Stimulated activated CD4-positive, alpha-beta T cell treated with anti-CD3 and anti-CD28 coated beads, Interleukin-1b, Interleukin-23, amount 100 ng/mL, for 1 hour (primary cell): ENCODE measurements at places on chromosomes 2 and 18.

DNA sequence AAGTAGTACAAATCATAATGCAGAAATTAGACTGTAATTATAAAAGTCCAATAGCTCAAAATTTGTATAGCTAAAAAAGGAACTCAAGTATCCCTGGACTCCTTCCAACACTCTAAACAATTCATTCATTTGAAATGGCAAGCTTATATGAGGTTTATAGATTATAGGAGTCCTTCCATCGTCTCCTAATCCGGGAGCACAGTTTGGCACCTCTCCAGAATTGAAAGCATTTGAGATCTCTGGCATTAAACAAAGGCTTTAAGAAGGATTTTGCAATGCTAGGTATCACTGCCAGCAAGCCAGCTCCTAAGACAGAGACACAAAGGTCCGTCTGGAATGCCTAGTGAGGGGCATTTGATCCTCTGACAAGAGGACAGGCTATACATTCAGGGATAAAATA lies 90.9 kb downstream of the ACVR1 start:
- no peak for DNase-seq

DNA sequence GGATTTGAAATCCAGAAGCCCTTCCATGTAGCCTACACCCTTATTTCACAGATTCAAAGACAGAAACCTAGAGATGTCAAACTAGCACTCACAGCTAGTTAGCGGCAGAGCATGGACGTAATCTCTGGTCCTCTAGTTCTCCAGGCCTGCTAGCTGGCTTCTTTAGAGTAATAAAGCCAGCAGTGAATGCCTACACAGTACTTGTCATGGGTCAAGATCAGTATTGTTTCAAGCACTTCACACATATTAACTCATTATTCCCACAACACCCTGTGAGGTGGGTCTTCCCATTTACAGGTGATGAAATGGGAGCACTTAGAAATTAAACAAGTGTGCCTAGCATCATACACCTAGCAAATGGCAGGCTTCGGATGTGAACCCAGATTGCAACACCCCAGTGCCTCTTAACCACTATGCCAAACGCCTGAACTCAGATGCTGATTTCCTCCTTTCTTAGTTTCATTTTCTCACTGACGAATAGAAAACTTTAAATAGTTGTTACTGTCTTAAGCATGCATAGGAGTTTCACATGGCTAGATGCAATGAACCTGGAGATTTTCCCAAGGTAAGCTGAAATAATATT lies 14.5 kb upstream of the ZBTB14 start:
- DNase-seq = no peak

DNA sequence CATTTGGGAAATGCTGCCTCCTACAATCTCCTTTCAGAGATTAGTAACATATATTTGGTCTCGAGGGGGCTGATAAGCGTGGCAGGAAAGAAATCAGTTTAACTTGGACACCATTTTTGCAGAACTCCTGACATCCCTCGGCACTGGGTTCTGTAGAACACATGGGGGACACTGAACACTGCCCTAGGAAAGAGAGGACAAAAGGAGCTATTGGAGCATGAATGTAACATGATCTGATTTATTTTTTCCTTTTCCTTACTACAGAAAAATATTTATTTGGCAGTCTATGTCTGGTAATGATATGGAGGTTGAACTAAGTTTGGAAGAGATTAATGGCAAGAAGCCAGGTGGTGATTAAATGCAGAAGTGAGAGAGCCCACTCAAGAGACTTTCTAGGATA lies 153.8 kb downstream of the AFF3 start:
- DNase-seq = no peak

DNA sequence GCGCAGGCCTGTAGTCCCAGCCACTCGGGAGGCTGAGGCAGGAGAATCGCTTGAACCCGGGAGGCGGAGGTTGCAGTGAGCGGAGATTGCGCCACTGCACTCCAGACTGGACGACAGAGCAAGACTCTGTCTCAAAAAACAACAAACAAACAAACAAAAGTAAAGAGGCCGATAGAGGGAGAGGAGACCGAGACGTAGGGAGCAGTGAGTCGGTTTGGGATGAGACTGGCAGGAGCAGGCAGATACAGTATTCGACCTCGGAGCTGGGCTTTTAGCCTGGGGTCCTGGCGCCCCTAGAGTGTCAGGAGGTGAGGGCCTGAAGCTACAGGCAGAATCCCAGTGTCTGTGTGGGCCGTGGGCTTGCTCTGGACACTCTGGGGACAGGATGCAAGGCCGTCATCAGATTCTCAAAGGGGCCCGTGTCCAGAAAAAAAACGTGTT lies 51.2 kb downstream of the SLC4A1AP start:
- no peak for DNase-seq

DNA sequence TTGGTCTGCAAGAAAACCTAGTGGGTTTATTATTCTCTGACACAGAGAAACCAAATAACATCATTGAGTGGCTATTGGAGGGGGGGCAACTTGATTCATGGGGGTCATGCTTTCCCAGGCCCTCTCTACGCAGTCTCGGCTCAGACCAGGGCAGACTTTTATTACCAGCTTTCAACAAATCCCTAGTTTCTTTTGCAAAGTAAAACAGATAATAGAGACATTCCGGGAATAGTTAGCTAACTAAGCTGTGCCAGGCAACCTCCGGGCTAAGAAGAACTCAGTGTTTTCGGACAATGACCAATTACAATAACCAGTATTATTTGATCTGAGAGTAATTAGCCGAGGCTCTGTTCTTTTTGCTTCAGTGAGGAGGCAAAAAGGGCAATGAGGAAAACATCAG lies 66.3 kb downstream of the CDK15 start:
- DNase-seq = no peak

- no peak for DNase-seq
Observed at GRCh38 chr2:1017827-1018226, 67.2 kb downstream of the SNTG2 start.

GRCh38 chr2:56576001-56576400 lies 392.2 kb downstream of the CCDC85A start:
- DNase-seq = no peak

DNA sequence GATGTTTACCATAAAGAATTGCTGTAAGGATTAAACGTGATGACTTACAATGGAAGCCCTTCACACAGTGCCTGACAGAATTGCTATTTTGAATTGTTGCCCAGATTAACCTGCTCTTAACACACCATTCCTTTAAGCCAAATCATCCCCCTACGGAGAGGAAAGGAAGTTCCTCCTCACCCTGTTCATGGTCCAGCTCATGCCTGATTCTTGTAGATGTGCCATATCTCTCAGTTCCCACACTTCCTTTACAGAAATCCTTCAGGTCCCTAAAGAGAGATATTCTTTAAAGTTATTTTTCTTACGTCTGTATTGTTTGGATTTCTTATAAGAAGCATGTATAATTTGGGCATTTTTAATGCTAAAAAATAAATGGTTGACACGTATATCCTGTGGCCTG lies 127.5 kb upstream of the DAPL1 start:
- DNase-seq = no peak

GRCh38 chr2:205636549-205637319 lies 45.6 kb upstream of the NRP2 start:
- no peak for DNase-seq

- no peak for DNase-seq
Observed at GRCh38 chr2:20640411-20641122, 10.3 kb downstream of the HS1BP3 start.

DNA sequence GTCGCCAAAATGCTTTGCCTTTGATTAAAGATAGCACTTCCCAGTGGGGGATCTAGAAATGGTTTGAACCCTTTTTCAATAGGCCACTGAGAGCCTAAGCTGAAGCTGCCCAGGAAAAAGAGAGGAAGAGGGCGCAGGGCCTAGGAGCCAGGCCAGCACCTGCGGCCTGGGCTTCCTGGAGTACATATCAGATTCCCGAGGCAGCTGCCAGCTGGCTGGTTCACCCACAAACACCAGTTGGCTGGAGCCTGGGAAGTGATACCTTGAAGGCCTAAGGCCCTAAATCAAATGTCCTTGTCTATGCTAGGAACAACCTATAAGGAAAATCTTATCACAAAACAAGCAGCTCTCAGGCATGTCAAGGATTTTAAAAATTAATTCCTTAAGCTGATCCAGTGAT lies 37.1 kb downstream of the ANKRD44 start:
- no peak for DNase-seq

GRCh38 chr2:216017365-216017764 lies 4.0 kb upstream of the MREG start:
- DNase-seq = no peak

GRCh38 chr2:55732854-55733253 lies 39.2 kb upstream of the PNPT1 start:
- DNase-seq = no peak

GRCh38 chr2:78355967-78356366 lies 669.5 kb upstream of the REG3G start:
- no peak for DNase-seq

DNA sequence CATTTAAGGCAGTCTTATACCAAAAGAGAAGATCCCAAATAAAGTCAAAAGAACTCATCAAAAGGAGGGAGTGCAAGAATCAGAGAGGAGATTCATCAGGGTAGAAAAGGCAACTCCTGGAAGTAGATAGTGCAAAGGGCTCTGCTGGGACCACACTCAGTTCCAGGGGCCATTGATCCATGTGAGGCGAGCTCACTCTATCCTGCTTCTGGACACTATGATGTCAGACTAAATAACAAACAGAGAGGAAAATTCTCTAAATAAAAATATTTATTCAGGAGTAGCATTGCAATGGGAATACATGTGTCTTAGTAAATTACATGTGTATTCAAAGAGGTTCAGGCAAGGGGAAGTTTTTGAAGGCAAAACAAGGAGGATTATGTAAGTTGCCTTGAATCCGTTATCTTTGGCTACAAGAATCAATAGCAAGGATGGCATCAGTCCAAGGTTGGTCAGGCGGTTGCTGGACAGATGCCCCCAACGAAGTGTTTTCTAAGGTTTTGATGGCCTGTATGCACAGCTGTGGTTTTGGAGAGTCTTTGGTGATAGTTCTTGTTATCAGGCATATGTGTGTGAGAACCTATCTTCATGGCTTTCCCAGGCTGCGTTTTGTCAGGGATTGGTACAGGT lies 13.2 kb upstream of the SERPINB12 start:
- DNase-seq = no peak

- DNase-seq = no peak
Observed at GRCh38 chr2:236541008-236541562, 28.5 kb upstream of the ACKR3 start.

GRCh38 chr2:189835855-189836558 lies 51.8 kb downstream of the PMS1 start:
- DNase-seq = no peak

DNA sequence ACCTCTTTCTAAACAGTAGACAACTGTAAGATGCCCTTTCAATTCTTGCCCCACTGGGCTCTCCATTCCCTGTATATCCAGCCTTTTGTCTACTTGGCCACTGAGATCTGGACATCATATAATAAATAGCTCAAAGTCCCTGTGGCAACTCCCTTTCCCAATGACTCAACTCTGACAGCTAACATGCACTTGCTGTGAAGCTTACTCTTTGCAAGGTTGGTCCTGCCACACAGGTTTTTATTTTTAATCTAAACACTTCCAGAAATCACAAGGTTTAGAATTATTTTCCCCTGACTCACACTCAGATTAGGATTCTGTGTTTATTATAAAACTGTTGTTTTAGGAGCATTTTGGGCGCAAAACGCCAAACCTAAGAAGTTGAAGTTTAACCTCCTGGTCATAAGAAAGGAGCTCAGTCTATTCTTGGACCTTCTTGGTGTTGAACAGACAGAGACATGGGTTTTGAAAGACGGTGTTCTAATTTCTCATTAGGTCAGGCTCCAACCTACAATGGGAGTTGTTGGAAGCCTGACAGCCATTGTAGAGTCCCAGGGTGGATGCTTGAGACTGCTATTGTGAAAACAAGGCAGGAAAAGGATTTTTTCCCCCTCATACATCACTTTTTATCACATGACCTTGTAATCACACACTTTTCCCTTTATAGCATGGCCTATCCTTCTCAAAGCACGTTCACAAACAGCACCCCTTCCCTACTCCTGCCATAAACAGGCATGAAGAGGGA lies 124.7 kb upstream of the SERPINE2 start:
- no peak for DNase-seq

DNA sequence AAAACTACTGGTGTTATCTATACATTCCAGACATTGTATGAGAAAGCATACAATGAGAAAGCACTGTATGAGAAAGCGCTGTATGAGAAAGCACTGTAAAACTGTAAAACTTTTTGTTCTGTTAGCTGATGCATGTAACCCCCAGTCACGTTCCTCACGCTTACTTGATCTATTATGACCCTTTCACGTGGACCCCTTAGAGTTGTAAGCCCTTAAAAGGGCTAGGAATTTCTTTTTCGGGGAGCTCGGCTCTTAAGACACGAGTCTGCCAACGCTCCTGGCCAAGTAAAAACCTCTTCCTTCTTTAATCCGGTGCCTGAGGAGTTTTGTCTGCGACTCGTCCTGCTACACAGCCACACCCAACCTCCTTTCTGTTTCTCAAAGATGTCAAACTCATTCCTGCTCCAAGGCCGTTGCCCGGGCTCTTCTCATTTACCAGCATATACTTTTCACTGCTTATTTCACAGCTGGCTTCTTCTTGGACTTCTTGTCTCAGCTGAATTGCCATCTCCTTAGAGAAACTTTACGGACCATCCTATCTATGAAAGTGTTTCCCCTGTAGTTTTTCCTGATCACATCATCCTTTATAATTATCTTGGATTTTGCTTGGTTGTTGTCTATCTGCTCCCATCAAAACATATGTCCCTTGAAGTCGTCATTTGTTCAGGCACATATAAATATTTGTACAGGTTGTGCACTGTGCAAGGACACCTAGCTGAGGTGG lies 29.8 kb upstream of the YES1 start:
- DNase-seq = no peak

GRCh38 chr18:63111671-63112402 lies 207.7 kb downstream of the BCL2 start:
- DNase-seq = no peak

DNA sequence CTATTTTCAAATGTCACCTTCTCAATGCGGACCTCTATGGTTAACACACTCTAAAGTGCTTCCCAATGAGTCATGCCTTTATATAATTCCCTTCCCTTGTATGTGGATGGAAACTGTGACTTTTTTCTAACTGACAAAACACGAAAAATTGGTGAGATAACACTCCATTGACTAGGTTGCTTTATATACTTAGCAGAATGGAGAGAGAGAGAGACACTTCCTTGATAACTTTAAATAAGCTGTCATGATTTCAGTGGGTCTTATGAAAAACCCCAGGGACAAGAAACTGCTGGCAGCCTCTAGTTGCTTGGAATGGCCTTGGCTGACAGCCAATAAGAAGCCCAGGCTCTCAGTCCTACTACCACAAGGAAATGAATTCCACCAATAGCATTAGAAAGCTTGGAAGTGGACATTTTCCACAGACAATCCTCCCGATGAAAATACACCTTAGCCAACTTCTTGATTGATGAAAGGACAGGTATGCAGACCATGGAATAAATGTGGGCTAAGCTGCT lies 322.2 kb downstream of the ZNF804A start:
- DNase-seq = no peak

DNA sequence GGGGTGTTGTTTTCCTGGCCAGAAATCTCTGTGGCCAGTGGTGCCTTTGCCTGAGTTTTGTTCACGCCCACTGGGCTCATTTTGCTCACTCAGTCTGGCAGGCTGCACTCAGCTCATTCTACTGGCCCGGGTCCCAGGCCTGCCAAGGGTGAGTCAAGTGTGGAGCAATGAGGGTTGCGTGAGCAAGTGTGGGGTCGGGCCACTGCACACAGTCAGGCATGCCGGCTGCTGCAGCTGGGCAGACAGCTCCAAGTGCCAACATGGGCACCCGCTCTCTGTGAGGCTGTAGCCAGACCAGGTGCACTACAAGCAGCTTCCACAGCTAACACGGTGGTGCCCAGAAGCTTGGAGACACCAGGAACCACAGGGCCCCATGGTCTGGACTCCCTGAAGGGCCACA lies 801.1 kb upstream of the RAB6C start:
- no peak for DNase-seq
